ENCODE measurements at places on chromosomes 2 and 18. TPM values are rescaled to one million over a fixed set of nuclear protein-coding genes. Genes with fewer than 3 reads are reported as not detected.

The EPB41L3 gene
- 0.15 TPM for polyA plus RNA-seq

The SDC1 gene
- 105 TPM for polyA plus RNA-seq

The UGT1A5 gene
- not detected for polyA plus RNA-seq

The CXCR1 gene
- not detected for polyA plus RNA-seq

GRCh38 chr2:219071131-219071816 is 10.6 kb upstream of the IHH start:
- no peak for DNase-seq

GRCh38 chr2:157325786-157326185 is at the start of gene ERMN:
Gene ERMN, minus strand, starts transcription at chr2:157325824. Its CDS starts 182 bp downstream, at chr2:157325642.
- no peak for DNase-seq

GRCh38 chr2:181178823-181179412 is 198.5 kb downstream of the UBE2E3 start:
- peak; percentile 8 for DNase-seq

DNA sequence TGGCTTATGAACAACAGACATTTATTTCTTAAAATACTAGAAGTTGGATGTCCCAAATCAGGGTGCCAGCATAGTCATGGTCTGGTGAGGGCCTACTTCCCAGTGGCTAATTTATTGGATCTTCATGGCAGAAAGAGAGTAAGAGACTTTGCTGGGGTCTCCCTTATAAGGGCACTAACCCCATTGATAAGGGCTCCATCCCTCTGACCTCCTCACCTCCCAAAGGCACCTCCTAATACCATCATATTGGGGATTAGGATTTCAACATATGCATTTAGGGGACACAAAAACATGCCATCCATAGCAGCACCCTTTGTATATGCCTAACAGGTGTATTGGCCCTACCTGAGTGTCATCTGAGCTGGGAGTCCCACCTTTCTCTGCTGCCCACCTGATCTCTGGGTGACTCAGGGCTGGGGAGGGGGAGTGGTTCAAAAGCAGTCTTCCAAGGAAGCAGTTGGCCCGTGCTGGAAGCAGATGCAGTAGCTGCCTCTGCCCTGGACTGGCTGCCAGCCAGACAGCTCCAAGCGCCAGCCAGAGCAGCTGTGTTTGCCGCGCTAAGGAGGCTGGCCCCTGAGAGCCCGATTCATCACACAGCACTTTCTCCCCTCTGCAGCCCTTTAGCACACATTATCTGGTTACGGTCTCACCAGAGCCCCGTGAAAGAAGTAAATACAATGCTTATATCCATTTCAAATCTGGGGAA is 84.6 kb downstream of the SMAD7 start:
- DNase-seq: peak; percentile 90

GRCh38 chr2:75476761-75477160 is 84.0 kb downstream of the EVA1A start:
- DNase-seq: no peak

DNA sequence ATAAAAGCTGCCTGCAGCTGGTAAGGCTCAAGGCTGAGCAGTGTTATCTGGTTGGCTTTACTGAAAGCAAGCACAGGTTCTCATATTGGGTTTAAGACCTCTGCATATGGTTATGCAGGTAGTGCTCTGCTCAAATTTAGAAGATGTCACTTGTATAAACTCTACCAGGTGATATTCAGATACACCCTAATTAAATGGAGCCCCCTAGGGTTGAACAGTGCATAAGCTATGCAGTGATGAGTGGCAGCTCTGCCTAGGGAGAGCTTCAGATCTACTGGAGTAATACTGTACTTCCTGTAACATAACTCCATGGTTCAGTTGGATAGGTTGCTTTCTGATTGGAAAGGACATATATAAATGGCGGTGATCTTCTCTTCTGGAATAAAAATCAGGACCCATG is 222.7 kb downstream of the CYRIA start:
- no peak for DNase-seq

GRCh38 chr18:33839452-33840211 is 261.6 kb downstream of the ASXL3 start:
- peak; percentile 46 for DNase-seq

DNA sequence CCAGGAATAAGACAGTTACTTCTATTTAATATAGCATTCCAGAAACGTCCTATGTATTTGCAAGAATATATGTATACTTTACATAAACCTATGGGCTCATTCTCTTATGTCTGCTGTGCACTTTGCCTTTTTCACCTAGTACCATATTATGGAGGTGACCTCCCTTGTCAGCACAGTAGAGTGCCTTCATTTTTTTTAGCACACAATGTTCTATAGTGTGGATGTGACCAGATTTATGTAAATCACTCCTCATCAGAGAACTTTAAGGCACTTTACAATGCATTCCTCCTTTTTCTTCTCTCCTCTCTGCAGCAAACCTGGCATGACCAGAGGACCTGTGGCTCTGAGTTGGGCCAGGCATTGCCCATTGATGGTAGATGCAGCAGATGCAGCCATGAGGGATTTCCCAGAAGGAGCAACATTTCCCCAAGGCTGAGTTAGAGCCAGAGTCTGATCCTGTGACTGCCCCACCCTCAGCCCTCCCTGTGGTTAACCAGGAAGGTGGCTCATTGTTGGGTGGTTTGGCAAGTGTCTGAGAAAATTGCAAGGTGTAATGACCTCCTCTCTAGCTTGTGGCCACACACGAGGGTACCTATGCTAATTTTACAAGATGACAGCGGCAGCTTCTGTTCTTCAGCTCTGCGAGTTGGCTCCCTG is 76.5 kb upstream of the DLX2 start:
- no peak for DNase-seq

DNA sequence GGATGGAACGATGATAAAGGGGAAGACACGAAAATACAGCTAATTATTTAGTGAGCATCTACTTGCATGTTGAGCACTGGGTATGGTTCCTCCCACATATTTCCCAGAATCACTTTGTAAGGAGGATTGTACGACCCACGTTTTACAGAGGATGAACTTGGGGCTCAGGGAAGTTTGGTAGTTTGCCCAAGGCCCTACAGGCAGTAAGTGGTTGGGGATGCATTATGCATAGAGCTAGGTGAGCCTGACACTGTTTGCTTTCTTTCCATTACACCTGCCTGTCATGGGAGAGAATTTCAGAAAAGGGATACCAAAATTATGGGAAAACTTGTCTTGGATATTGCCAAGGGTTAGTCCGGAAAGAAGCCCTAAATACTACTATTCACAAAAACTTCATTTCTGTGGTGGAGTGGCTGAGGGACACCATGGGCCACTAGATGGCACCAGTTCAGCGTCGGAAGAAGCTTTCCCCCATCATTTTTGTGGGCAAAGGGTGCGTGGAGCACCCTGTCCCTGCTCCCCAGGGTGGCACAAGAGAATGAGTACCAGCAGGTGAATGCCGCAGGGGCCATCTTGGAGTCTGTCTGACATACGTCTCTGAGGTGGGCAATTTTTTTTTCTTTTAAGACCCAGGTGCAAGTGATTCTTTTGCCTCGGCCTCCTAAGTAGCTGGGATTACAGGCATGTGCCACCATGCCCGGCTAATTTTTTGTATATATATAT is 23.5 kb upstream of the C18orf32 start:
- peak; percentile 69 for DNase-seq

- DNase-seq: no peak
Measured at GRCh38 chr2:164677733-164678132, 56.5 kb upstream of the GRB14 start.
